ENCODE measurements at places on chromosomes 2 and 18.

DNA sequence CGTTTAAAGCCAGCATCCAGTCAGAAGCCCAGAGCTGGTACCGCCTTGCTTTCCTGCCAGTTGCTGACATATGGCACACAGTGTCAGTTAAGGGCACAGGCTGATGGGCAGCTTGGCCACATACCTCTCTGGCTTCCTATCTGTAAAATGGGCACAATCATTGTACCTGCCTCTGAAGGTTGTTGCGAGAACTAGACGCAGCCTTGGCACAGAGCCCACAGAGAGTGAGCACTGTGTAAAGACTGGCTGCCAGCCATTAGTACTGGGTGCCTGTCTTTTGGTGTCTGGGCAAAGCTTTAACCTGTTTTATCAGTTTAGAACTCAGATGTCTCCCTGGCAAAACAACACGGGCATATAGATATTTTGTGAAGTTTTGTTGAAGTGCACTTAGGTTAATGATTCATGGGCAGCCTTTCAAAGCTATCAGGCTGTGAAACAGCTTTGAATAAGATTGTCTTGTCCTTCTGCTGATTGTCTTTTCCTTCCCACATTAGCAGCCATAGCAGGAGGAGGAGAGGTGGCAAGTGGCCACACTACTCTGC, 269.5 kb downstream of the NEDD4L start:
- no peak for DNase-seq

DNA sequence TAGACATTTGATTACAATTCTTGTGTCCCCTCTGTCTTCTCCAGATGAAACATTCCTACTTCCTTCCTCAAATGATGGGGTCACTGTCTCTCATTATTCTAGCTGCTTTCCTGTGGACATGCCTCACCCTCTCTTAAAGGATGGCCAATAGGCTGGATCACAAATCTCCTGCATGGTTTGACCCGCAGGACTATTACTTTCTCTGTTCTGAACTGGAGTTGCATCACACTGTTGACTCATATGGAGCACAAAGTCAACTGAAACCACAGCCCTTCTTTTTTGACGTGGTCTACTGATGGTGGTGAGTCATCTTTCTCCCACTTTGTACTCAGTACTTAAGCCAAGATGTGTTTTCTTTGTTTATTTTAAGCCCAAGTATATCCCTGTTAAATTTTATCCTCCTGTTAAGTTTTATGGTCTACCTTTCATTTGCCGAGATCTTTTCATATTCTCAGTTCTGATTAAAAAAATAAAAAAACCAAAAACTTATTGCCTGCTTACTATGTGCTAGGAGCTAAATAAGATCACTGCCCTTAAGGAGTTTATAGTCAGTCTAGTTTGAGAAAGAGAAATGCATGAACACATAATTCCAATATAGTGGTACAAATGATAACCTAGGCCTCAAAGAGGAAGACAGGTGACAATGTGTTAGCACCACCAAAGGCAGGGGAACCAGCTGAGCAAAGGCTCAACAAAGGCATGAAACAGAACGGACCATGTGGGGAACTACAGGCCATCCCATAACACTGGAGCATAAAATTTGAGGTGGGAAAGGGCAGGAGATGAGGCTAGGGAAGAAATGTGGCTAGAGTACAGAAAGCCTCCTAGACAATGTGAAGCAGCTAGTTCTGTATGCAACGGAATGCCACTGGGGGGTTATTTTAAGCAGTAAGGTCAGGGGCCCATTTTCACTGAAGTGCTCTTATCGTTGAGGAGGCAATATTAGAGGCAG, 67.6 kb upstream of the ZFP36L2 start:
- peak; percentile 71 for DNase-seq

DNA sequence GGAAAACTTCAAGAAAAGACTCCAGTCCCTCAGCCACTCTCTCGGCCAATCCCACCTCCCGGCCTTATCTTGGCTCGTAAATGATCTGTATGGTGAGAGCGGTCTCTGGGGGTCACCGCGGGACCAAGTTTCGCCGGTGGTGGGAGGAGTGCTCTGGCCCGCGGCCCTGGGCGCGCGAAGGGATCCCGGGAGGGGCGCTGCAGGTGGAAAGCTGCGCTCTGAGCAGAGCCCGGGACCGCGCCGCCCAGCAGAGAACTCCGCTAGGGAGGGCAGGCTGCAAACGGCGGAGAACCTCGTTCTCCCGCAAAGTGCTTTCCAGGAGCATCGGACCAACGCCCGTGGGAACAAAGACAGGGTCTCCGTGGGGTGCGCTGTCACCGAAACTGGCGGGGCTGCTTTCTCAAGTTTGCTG, 622 bp downstream of the LRP2 start:
- no peak for DNase-seq

DNA sequence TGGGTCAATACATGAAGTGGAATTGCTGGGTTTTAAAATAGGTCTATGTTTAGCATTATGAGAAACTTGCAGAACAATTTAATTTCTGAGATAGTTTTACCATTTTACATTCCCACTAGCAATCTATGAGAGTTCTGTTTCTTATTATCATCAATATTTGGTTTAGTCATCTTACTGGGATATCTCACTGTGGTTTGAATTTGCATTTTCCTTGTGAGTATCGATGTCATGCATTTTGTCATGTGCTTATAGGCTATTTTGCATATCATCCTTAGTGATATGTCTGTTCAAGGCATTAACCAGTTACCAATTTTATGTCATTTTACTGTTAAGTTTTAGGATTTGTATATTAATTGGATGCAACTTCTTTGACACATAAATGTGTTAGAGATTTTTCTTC, 204.4 kb downstream of the MCFD2 start:
- DNase-seq: no peak

DNA sequence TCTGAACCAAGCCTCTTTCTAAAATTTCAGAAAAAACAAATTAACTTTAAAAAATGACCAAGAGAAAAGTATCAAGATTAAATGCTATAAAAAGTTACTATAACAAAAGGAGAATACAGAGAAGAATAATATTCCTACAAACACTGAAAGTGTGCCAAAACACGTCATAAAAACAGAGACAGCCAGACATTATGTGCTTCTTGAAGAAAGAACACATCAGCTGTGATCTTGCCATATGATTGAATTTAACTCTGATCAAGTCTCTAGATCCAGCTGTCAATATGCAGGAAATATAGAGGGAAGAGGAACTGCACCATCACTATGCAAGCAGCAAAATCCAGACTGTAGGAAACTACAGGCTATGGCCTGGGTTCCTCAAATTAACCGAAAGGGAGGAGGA, 33.7 kb upstream of the COL5A2 start:
- no peak for DNase-seq

DNA sequence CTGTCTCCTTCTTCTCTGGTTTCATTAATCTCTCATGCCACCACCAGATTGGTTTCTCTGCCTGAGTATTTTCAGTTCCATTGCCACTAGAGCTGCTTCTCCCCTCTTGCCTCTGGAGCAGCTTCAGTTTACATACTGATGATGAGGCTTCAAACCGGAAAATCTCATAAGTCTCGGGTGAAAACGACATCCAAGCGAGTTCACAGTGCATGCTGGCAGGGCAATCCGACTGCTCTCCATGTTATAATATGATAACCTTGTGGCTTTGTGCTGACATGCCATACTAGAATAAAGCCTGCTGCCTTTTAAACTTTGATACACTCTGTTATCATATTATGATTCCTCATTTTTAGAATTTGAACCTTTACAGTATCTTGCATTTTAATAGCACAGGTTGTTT, 153.5 kb downstream of the PRPF40A start:
- no peak for DNase-seq

DNA sequence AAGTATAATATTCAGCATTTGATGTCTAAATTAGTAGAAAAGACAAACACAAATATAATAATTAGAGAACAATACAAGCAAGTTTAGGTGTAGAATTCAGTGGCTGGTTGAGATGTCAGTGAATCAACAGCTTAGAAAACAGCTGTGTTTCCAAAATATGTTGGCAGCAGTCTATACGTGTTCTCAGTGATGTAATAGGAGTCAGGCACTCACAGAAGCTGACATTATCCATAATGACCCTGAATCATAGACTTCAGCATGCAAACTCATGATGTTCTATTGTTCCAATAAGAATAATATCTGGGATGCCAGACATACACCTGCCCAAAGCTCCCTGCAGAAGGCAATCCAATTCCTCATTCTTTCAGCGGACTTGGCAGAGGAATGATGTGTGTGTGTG, 164.7 kb downstream of the SLC8A1 start:
- DNase-seq: no peak

DNA sequence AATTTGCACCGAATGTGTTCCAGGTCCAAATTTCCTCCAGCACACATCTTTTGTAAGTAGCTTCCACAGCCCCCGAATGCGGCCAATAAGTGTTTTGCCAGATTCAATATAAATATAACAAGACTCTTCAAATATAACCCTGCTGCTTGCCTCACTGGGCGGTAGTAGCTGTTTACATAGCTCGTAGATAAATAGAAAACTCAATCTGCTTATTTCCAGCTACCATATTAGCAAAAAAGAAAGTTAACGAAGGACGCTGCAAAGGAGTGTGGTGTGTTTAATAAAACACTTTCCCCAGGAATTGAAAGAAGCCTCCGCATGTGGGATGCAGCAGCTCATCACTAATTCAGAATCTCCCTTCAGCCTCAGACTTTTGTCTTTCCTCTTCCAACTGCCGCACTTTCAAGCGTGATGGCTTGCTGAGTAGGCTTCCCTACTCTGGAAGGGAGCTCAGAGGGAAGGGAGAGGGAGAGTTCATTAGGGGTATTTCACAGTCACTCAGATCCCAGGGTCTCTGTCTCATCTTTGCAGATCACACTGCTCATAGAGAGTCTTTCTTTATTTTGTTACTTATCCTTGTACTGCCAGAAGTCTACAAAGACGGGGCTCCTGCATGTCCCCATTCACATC, 367.0 kb downstream of the RND3 start:
- DNase-seq: no peak
